ENCODE measurements at places on chromosomes 11 and 22.

DNA sequence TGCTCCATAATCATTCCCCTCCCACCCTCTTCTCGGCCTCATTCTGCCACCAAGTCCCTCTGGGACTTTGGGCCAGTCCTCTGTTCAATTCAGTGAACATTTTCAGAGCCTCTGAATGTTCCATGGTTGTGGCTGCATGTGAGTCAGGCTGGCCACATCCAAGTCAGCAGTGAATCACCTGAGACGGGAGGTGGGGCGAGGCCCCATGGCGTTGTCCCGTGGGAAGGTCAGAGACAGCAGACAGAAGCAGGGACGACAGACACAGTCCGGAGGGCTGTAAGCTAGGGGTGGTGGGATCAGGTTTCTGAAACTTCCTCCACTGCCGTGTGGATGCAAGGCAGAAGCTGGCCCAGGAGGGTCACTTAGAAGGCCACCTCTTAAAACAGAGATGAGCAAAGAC is 324.8 kb downstream of the MN1 start:
- no peak for DNase-seq

DNA sequence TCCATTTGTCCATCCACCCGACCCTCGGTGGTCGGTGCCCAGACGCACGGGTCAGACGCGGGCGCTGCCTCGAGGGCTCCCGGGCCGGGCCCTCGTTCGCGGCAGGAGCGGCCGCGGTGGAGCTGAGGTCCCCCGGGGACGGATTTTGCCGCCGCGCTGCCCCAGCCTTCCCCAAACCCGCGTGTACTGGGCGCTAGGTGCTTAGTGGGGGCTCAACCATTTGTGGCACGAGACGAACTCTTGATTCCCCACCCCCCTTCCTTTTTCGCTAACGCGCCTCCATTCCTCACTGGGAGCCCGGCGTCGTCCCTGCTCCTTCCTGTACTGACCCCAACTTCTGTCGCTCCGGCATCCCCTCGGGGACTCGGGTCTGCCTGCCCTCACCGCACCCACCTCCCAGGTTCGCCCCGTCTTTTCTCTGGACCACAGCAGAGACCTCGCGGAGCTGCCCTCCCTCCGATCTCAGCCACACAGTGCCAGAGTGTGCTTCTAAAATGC is 789 bp upstream of the CBX7 start:
- DNase-seq: no peak

- no peak for DNase-seq
Measured at GRCh38 chr11:16133867-16134266, 222.5 kb downstream of the SOX6 start.

- DNase-seq: no peak
Measured at GRCh38 chr22:22003233-22003632, 20.6 kb upstream of the TOP3B start.

DNA sequence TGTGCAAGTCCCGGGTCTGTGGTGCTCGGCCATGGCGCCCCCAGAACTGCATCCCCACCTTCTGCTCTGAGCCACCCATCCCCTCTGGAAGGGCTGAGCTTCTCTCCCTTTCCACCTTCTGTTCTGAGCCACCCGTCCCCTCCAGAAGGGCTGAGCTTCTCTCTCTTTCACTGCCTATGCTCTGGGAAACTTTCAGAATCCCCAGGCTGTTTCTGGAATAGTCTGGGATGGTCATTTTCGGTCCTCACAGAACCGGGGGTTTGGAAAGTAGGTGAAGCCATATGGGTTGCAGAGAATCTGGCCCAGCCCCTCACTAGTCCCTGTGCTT is 3.4 kb upstream of the BID start:
- DNase-seq: no peak

- DNase-seq: no peak
Measured at GRCh38 chr11:256952-257737, 20.4 kb downstream of the PSMD13 start.

- no peak for DNase-seq
Measured at GRCh38 chr11:1064167-1064566, 10.5 kb upstream of the MUC2 start.

GRCh38 chr11:28463826-28464225 is 355.6 kb downstream of the METTL15 start:
- no peak for DNase-seq

GRCh38 chr11:75733431-75734107 is 15.9 kb downstream of the MOGAT2 start:
- DNase-seq: no peak

Data from stimulated activated CD4-positive, alpha-beta T cell treated with anti-CD3 and anti-CD28 coated beads, Interleukin-4, amount 100 ng/mL, for 24 hours (primary cell).